GM20000 (cell line): ENCODE measurements at places on chromosomes 11 and 22.

DNA sequence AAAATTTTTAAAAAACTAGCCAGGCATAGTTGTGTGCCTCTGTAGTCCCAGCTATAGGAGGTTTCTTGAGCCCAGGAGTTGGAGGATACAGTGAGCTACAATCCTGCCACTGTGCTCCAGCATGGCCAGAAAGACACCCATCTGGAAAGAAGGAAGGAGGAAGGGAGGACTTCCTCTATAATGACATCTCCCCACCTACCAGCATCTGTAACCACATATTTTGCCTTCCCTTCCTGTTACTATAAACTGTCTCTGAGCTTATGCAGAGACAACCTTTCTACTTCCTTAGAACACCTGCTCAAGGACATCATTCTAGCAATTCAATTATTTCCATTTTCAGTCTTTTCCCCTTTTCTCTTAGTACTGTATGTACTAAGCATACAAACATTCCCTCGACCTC lies 2.2 kb upstream of the NUP160 start:
- DNase-seq = peak; percentile 33

DNA sequence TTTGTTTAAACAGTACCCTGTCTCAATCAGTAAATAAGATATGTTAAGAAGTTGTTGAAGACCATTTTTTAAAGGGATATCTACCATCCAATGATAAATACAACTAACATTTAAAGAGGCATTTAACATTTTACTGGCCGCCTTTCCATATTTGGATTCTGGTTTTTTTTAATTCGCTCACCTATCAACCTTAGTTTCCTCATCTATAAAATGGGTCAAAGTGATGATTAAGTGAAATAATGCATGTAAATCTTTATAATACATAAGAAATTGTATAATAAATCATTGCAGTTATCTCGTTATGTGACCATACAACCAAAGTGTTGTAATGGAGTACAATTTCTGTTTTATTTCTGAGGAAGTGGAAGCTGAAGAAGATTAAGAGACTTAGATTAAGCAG lies 17.7 kb upstream of the ATP5MG start:
- no peak for DNase-seq

GRCh38 chr11:107567739-107568335 lies 2.3 kb upstream of the ALKBH8 start:
- DNase-seq = no peak

DNA sequence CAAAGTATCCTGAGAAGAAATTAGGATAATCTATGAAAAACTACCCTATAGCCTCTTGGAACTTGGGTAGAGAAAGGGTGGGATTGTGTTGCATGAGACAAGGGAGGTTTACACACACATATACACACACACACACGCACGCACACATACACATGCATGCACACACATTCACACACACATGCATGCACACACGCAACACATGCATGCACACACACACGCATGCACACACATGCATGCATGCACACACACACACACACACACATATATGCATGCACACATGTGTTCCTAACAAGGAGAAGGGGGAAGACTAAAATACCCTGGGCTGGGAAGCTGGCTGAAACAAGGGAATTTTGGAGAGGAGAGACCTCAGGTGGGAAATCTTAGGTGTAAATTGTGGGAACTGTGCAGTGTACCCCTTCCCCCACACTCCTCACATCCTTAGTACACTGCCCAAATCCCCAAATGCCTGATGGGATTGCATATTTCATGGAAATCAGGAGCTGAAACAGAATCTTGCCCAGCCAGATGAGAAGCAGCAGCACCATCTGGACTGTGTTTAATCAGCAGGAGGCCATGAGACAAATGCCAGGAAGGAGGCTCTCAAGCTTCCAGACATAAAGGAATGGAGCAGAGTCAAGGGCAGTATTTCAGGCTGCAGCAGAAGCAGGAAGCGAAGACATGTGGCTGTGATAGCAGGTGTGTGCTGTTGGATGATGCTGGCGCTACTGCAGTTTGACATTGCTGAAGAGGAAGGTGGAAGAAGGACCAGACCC lies 14.6 kb upstream of the POLD3 start:
- DNase-seq = no peak

- DNase-seq = no peak
Observed at GRCh38 chr11:88618327-88619070, 281.0 kb upstream of the CTSC start.
